Stimulated activated CD8-positive, alpha-beta memory T cell treated with anti-CD3 and anti-CD28 coated beads, Interleukin-4, amount 100 ng/mL, for 48 hours (primary cell): ENCODE measurements at places on chromosomes 4 and X.

GRCh38 chrX:66200855-66201795 is 37.1 kb downstream of the HEPH start:
- no peak for DNase-seq

DNA sequence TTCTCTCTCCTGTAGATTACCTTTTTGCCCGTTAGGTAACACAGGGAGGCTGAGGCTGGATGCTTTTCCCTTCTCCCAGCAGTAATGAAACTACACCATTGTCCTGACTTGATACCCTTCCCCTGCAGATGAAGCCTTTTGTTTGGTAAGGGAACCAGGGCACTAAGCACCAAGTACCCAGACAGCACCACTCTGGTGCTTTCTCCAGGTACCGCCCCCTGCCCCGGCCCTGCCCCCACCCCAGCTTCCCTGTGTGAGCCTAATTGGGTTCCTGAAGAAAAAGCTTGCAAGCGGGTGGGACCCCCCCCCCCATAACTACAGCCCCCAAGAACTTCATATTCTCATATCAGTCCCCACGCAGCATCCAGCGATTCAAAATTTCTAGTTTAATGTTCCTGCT is 79.8 kb downstream of the JADE3 start:
- DNase-seq, result no peak

GRCh38 chr4:2820216-2820982 is 23.2 kb upstream of the ADD1 start:
- DNase-seq, result no peak

GRCh38 chrX:2395261-2395992 is 105.3 kb downstream of the DHRSX start:
- no peak for DNase-seq

- no peak for DNase-seq
These were observed 116.0 kb downstream of the ZNF827 start for GRCh38 chr4:145822581-145822980.

DNA sequence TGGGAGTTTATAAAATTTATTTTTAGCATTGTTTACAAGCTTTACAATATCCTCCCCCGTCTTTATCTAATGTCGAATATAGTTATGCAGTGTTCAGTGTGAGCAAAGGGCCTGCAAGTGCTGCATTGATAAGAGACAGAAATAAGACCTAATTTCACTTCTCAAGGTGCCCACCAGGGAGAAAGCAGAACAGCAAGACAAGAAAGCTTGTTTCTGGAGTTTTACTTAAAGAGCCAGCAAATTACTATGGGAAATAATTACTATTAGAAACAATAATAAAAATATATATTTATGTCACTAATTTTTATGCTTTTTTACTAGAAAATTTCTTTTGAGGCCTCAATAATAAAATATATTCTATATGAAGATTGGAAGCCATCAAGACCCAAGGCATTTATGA is 2677.7 kb downstream of the ARAP2 start:
- DNase-seq, result no peak
